ENCODE measurements at places on chromosomes 4 and X. TPM values are rescaled to one million over a fixed set of nuclear protein-coding genes. Genes with fewer than 3 reads are reported as not detected.

The AMBN gene
- not detected for total RNA-seq

The TMA16 gene
- 76.3 TPM for total RNA-seq

The P2RY10 gene
- 12.7 TPM for total RNA-seq

The HTRA3 gene
- total RNA-seq, result not detected

The ERCC6L gene
- total RNA-seq, result 2.9 TPM

The NHS gene
- total RNA-seq, result 7.7 TPM

The KLHL4 gene
- total RNA-seq, result 0.58 TPM

The LPAR4 gene
- not detected for total RNA-seq

The SLC2A9 gene
- 1.7 TPM for total RNA-seq

The BEX3 gene
- 9.1 TPM for total RNA-seq

The SCML1 gene
- total RNA-seq, result 2.3 TPM

The CSAG2 gene
- total RNA-seq, result not detected

The HOPX gene
- 121 TPM for total RNA-seq

The MAGEA10 gene
- not detected for total RNA-seq

The COL4A5 gene
- total RNA-seq, result 0.42 TPM
